ENCODE measurements at places on chromosomes 12 and 14.

DNA sequence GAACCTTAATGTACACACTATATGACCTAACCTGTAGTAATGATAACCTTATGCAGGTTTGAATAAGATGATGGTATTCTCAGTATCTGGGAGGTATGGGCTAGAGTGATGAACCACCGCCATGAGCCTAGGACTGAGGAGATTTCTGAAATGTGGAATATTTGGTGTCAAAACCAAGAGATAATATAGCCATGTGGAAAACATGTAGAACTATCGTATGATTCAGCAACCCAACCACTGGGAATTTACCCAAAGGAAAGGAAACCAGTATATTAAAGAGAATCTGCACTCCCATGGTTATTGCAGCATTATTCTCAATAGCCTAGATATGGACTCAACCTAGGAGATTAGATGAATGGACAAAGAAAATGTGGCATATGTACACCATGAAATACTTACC, 271.7 kb upstream of the BTG1 start:
- no peak for DNase-seq

DNA sequence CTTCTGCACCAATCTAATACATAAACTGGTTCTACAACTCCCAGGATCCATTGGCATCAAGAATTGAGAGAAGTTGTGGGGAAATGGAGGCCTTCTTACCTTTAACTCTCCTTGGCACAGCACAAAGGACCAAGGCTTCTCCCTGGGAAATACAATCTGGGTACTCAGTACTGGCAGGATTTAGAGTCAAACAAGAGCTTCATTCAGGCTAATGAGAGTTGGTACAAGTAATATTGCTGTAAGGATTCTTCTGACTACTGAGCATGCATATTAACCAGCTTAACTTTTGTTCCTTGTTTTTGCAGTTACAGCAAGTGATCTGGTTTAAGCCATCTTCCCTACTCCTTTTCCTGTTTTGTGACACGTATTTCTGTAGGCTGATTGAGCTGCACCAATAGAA, 76.2 kb upstream of the FERMT2 start:
- no peak for DNase-seq

DNA sequence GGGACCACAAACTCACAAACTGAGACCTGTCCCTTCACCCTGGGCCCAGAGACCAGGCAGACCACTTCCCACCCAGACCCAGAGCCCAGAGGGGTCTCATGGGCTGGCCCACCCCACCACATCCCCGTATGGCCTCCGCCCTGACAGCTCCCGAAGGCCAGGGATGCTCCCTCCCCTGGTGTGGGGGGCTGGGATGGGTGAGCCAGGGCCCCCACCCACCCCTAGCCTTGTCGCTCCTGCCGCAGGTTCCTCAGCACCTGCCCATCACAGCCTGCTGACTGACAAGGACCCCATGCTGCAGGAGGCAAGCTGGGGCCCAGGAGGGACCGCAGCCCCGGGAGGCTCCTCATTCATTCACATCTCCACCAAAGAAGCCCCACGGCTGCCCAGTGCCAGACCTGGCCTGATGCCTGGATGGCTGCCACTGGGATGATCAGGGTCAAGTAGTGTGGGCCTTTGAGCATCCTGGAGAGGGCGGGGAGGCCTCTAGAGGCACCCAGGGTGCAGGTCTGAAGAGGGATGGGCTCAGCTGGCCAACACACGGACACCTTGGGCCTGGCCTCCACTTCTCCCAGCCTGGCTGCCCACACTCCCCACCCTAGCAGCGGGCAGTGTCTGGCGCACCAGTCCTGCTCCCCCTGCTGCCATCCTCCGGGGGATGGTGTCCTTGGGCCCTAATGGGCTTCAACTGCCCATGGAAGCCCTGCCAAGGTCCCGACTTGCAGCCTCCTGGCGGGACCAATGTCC, 24.7 kb upstream of the GPR132 start:
- DNase-seq: no peak

- no peak for DNase-seq
Observed at GRCh38 chr12:26611598-26611997, 221.4 kb downstream of the ITPR2 start.

GRCh38 chr12:104747330-104747729, 210.8 kb downstream of the SLC41A2 start:
- no peak for DNase-seq

DNA sequence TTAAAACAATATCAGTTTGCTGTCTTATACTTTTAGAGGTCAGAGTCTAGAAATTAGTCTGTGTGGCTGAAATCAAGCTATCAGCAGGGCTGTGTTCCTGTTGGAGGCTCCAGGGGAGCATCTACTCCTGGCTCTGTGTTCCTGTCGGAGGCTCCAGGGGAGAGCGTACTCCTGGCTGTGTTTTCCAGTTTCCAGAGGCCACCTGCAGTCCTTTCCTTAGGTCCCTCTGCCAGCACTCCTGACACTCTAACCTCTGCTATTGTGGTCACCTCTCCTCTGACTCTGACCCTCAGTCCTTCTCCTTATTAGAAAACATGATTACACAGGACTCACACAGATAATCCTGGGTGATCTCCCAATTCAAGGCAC, 1140.7 kb upstream of the TMEM132C start:
- DNase-seq: no peak

DNA sequence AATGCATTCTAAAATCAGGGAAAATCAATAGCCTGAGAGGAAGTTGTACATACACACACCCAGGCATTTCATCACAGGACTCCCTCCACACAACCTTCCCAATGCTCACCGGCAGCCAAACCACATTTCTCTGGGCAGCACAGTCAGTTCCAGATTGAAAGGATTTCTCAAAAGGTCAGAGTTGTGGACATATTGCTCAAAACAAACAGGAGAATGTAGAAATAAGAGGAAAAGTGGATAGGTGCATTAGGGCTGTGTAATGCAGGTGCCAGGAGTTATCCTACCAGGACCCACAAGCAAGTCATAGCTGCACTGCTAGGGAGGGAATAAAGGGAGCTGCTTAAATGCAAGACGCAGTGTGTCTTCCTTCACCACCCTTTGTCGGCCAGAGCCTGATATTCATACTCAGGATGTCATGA, 62.9 kb downstream of the GCH1 start:
- no peak for DNase-seq

DNA sequence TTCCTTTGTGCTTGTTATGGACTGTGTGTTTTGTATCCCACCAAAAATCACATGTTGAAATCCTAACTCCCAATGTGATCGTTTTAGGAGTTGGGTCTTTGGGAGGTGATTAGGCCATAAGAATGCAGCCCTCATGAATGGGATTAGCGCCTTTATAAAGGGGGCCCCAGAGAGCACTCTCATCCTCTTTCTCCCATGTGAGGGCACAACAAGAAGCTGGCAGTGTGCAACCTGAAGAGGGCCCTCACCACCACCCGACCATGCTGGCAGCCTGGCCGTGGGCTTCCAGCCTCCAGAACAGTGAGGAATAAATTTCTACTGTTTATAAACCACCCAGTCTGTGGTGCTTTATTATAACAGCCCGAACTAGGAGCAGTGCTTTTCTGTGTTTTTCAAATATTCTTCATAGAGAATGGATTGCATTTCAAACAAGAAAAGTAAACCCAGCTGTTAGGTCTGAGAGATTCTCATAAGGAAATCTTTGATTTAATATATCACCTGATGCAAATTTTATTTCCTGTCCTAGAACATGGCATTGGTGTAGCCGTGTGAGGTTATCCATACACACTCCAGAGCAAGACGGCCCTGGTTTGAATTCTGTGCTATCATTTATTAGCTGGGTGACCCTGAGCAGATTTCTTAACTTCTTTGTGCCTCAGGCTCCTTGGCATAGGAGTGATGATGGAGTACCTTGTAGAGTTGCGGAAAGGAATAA, 27.8 kb downstream of the HSPB8 start:
- DNase-seq: no peak

DNA sequence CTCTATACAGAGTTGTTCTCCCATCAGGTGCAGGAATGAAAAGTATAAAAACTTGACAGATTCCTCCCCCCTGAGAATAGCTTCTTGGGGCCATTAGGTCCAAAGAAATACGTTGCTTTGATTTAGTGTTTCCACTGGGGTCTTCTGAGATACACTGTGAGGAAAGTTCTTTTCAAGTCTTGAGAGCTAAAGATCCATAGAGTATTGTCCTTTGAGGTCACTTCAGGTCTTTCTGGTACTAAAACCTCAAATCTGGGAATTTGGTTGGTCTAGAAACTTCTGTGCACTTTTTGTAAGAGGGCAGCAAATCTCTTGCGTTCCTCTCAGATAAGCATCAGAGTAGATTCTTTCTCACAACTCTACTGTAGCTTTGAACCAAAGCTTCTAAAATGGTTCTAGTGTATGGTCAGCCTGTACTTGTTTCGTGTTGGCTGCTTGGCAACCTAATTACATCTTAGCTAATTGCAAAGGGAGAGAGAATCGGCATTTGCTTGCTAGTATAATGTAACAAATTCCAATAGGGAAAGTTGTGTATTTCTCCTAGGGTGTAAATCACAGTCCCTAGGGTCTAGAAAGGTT, 10.0 kb downstream of the SRSF5 start:
- DNase-seq: no peak

DNA sequence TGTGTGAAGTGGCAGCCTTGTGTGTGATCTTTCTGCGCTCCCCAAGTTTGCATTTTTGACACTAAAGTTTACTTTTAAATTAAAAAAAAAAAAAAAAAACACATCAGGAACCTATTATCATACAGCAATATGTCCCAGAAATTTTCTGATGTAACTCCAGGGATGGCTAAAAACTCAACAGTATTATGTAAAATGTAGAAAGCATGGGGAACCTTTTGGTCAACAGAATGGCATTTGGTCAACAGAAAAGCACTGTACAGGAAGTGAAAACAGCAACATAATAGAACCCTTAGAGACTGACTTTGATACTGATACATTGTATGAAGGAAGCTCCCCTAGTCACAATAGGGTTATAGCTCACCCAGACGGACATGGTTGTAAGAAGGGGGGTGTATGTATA, 224.3 kb downstream of the ITPR2 start:
- no peak for DNase-seq

- DNase-seq: no peak
Observed at GRCh38 chr12:54386403-54387113, 2.0 kb upstream of the ZNF385A start.

DNA sequence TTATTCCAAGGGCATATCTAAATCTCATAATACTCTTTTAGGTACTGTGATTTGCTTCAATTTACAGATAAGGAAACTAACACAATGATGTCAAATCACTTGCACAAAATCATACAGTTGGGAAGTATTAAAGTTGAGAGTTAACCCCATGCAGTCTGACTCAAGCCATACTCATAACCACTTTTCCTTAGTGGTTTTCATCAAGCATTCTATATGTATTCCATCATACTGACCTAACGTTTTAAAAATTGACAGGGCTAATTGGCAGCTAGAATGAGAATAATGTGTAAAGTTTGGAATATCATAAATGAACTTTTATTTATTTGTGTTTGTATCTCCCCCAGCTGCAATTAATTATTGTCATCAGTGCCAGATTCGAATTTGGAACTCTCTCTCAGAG, 20.9 kb downstream of the PUS7L start:
- no peak for DNase-seq

GRCh38 chr14:72033365-72033764, 101.1 kb downstream of the RGS6 start:
- DNase-seq: no peak

All from NCI-H2081 treated with DMSO at 0.1 percent for 48 hours (cell line).